ENCODE measurements at places on chromosomes 7 and 10. TPM values are rescaled to one million over a fixed set of nuclear protein-coding genes. Genes with fewer than 3 reads are reported as not detected.
A peak's percentile ranks its signal among the peaks of the same experiment; 100 is the strongest.

Gene HECW1
- 15.6 TPM for total RNA-seq

Gene SFMBT2
- 2.0 TPM for total RNA-seq

Gene STAG3
- total RNA-seq = 8.3 TPM

Gene HMX2
- 0.07 TPM for total RNA-seq

Gene HHEX
- not detected for total RNA-seq

DNA sequence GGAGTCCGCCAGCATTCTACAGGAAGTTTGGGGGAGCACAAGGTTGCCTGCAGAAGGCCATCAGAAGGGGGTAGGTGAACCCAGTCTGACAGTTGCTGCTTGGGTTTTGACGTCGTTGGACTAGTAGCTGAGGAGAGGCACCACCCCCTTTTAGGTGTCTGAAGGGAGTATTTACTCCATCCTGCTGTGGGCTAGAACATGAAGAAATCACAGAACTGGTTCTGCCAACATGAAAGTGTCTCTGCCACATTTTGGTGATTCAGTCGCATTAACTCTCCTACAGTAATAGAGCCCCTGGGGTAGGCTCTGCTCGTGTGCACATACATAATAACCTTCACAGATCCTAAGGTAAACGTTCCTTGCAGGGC lies 834 bp upstream of the TRIL start:
- DNase-seq = no peak

- DNase-seq = no peak
These were observed 49.7 kb upstream of the THSD7A start for GRCh38 chr7:11881680-11882079.

- peak; percentile 48 for DNase-seq
These were observed 87.9 kb downstream of the STRA8 start for GRCh38 chr7:135321556-135321955.

GRCh38 chr7:42639930-42640329 lies 271.9 kb downstream of the C7orf25 start:
- no peak for DNase-seq

- peak; percentile 92 for DNase-seq
These were observed 246.9 kb downstream of the PTEN start for GRCh38 chr10:88110355-88110754.

- peak; percentile 35 for DNase-seq
These were observed 591 bp downstream of the BZW2 start for GRCh38 chr7:16646472-16647072.

- no peak for DNase-seq
These were observed 163.0 kb downstream of the DNAJB6 start for GRCh38 chr7:157499835-157500153.

GRCh38 chr7:143131781-143132180 lies at the start of gene PIP:
Gene PIP, plus strand, starts transcription at chr7:143132077. Its CDS starts 40 bp downstream, at chr7:143132117.
- DNase-seq = no peak

DNA sequence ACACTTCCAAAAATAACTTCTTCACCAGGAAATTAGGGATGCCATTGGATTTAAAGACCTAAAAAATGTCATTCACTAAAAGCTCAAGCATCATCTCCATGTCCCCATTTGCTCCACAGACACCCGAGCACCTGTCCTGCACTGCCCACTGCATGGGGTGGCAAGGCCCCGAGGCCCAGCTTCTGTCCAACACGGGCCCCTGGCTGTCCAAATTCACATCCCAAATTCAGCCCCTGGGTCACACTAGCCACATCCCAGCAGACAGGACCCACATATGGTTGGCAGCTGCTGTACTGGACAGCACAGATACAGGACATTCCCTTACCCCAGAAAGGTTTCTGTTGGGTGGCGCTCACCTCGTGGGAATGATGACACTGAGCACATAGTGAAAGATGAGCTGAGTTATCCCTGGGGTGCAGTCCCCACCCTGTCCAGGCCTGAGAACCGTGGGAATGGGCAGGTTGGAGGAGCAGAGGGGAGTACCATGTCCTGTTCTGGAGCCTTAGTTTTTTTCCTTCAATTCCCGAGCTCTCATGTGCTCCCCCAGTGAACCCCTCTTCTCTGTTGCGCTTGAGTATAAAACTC lies 55.3 kb downstream of the CSGALNACT2 start:
- DNase-seq = no peak

GRCh38 chr10:62887642-62888041 lies 71.5 kb upstream of the EGR2 start:
- DNase-seq = no peak

DNA sequence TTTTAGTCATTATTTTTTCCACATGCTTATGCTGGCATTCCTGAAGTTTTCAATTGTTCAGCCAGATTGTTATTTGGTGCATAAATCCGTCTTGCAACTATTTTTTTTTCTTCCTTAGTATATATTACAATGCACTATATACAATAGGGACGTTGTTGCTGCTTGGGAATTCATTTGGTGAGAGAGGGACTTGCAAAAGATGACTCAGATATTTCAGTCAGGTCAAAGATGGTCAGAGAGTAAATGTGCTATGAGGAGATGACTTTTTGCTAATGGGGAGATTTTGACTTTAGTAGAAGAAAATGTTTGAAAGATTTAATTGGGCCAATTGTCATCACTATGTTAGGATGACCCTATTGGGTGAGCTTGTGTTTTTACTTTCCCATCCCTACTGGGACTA lies 348.4 kb upstream of the MTPN start:
- no peak for DNase-seq

DNA sequence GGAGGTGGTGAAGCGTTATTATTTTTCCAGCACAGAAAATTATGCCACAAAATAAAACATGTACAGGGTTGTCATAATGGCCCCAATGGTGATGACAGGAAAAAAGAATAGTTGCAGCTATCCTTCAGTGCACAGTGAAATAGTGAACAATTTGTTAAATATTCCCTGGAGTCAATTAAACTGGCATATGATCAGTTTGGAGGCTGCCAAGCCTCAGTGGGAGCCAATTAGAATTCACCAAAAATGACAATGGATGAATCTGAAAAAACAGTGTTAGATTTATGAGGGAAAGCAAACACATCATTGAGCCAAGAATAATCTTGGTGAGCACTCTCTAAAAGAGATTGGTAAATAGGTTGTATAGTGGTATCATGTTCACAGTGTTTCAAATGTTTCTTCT lies 146.3 kb downstream of the OTUD1 start:
- DNase-seq = no peak

- no peak for DNase-seq
These were observed 1.9 kb downstream of the H2BK1 start for GRCh38 chr7:151208253-151208862.

DNA sequence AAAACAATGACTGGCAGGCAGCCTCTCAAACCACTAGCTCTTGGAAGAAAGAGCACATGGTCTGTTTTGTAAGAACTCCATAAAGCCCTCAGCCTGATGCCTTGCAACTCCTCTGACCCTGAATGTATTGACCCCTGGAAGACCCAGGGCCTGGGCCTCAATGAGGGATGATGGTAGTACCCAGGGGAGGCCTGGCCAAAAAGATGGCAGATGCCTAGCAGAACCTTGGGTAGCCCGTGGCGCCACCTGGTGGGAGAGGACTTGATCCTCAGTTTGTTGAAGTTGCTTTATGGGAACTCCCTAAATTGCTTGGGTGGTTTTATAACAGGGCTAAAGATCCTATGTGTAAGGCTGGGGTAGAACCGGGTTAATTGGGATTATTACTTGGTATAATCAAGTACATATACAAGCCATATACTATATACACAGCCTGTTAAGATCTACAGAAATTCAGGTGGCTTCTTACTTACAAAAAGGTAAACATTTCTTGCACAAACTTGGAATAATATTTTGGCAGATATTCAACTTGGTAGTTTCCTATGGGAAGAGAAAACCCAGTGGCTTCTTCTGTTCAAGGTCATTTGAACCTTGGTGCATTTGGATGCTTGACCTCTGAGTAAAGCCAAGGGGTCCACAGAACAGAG lies 95.8 kb upstream of the CACUL1 start:
- DNase-seq = peak; percentile 64

Measured in M059J (cell line).